Activated T-helper 1 cell treated with anti-CD3 and anti-CD28 coated beads, Interleukin-12 subunit alpha, Interleukin-12 subunit beta, Interleukin-2, Interleukin-4 antibody, amounts not matched to agents 30 ng/mL and 10 ng/mL and 1 ng/mL, durations not matched to agents 14 hours and 24 hours and 36 hours (primary cell): ENCODE measurements at places on chromosomes 1 and 21.

GRCh38 chr1:243930822-243931671 is 81.0 kb upstream of the AKT3 start:
- no peak for DNase-seq

GRCh38 chr1:184811439-184812111 is 56.9 kb upstream of the EDEM3 start:
- DNase-seq = no peak

DNA sequence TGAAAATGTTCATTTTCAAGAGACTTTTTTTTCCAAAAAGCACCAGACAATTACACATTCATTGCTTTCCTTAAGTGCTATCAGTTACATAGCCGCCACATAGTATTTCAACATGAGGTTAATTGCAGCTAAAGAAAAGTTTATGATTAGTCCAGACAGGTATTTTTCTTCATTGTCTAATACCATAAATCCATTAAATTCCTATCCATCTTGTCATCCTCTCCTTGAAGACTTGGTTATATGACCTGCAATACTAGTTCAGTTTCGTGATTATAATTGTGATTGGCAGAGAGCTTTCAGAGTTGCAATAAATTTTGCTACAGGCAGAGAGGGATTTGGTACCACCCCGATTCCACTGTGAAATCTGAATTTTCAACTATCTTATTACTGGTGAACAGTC is 437.7 kb downstream of the GPATCH2 start:
- DNase-seq = no peak

- no peak for DNase-seq
Measured at GRCh38 chr1:202283379-202283844, 58.3 kb downstream of the UBE2T start.

- no peak for DNase-seq
Measured at GRCh38 chr1:151197863-151198253, 494 bp upstream of the PIP5K1A start.

GRCh38 chr1:2966449-2967328 is 54.6 kb upstream of the ACTRT2 start:
- DNase-seq = no peak

GRCh38 chr1:121443001-121443540 is 258.3 kb downstream of the SRGAP2C start:
- DNase-seq = no peak

DNA sequence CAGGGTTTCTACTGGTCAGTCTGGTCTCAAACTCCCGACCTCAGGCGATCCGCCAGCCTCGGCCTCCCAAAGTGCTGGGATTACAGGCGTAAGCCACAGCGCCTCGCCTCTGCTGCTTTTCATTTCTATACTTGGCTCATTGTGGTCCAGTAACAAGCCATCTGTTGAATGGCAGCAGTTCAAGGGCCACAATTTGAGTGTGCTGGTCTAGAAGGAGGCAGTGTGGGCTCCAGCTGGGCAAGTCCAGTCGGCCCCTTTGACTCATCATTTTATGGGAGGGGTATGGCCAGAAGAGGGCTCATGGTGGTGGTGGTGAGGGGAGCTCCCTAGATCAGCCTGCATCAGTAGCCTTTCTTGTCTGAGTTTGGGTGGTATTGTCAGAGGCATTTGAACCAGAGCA is 33.2 kb downstream of the ATP8B2 start:
- no peak for DNase-seq

DNA sequence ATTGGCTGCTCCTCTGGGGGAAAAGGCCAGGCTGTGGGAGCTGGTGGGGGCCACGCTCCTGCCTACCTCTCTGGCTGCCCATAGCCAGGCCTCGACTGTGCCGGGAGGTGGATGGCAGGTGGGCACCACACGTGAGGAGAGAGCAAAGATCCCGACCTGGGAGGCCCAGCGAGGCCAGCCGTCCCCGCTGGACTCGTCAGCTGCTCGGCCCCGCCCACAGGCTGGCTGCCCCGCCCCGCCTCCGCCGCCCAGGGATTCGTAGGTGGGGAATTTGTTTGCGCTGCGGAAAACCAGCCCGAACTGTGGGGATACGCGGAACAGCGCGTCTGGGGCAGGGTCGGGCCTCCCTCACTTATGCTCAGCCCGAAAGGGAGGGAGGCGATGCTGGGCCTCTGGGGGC is 31.7 kb downstream of the TP73 start:
- DNase-seq = no peak

GRCh38 chr1:222702210-222702609 is 10.1 kb downstream of the AIDA start:
- DNase-seq = no peak

GRCh38 chr1:208129060-208129459 is 115.1 kb downstream of the PLXNA2 start:
- no peak for DNase-seq

DNA sequence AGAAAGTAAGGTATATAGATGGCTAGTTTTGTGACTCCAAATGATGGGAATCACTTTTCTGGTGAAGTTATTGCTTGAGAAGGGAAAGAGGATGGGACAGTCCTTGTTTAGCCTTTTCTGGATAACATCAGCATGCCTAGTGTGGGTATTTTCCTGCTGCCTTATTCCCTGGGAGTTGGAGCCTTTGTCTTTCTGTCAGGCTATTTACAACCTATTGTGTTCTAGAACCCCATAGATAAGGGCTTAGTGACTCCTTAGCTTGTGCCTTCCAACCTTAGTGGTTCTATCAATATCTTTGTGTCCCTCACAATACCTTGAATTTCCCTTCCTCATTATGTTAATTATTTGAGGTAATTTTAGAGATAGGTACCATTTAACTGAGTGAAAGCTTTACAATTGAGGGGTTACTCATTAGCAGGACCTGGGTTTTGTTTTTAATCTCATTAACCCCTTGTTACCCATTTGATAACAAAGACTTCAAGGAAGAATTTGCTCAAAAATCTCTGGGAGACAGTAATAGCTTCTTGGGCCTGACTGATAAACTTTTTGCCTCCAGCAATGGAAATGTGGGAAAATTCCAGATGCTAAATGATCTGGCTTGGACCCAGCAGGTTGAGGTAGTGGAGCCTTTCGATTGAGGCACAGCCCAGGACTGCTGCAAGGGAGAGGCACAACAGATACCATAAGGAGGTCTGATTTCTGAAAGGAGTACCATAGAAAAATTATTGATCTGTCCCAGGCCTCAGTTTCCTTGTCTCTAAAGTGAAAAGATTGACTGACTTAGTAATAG is 49.0 kb downstream of the CACHD1 start:
- DNase-seq = no peak

- no peak for DNase-seq
Measured at GRCh38 chr1:186183970-186184628, 191.0 kb downstream of the TPR start.

DNA sequence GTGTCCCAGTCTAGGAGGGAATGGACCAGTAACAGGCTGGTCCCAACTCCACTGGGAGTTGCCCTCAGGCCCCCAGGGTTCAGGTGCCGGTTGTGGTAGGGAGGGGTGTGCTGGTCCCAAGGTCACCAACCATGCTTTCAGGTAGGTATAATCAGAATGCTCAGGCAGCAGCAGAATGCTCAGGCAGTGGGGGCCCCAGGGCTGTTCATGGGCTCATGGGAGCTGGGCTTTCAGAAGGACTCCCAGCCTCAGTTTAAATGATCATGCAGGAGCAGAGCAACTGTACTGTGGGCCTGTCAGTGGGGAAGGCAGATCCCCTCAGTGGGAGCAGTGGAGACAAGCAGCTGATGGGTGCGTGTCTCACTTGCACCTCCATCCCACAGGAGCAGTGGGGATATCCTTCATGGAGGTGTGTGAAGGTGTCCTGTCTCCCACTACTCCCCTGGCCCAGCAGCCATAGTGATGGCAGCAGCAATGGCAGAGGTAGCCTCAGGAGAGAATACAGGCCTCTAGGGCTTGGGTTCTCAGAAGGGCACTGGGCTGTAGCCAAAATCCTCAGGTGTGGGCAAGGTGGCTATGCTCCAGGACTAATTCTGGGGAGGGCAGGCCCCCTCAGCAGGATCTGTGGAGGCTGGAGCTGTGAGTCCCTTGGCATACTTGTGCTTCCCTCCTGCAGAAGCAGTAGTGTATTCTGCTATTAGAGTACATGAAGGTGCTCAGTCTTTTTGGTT is 917.3 kb upstream of the B3GALT2 start:
- DNase-seq = no peak

DNA sequence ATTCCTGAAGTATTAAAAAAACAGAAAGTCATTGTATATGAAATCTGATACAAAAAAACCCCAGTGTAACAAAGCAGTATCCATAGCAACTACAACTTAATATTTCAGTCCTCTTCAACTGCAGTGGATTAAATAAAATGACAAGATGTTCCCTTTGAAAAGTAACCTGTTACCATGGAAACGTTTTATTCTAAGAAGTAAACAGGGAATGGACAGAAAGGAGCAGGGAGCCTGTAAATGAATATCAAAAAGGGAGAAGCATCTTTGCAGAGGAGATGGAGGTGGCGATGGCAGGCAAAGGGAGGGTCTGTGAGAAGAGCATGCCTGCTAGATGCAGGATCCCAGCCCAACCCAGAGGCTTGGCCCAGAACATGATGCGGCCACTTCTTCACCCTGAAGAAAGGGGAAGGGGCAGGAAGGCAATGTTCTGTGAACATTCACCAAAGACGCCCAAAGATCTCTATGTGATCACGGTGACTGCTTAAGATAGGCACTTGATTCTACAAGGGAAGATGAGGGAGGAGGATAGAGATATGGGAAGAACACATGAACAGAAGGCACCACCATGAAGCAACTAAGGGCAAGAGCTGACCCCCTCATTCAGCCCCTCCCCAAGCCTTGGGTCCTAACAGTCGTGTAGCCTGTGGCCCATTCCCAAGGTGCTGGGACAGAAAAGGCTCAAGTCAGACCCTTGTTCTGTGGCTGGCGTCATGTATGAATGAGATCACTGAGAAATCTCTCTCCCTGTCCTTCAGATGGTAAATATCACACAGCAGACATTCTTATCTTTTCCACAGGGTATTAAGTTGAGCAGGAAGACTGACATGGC is 200.0 kb downstream of the SLC45A1 start:
- DNase-seq = no peak

DNA sequence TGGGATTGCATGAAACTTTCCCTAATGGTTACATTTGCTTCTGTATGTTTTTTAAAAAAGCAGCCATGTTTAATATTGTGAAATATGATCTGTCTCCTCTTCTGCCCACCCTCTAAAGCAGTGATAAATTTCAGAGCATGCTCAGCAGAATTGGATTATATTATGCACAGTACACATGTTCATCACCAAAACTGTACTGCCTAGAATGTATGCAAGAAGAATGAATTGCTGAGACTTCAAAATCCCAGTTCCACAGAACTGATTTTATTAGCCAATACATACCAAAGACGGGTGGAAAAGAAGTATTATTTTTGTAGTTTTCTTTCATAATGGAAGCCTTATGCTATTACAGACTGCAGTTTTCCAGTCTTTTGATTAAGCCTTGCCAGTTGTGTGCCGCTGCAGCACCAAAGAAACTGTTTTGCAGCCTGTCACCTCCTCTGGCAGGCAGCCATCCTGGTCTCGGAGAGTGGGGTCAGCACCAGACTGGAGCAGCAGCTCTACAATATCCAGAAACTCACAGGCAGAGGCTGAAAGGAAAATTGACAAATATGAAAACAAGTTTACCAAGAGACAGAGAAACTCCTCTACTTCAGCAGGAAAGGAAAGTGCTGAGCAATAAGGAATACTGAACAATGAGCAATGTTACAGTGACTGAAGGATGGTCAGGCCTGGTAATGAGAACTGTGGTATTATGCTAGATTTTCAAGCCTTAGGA is 58.1 kb downstream of the LHX4 start:
- DNase-seq = no peak

- DNase-seq = no peak
Measured at GRCh38 chr1:9200441-9200840, 34.1 kb upstream of the H6PD start.

DNA sequence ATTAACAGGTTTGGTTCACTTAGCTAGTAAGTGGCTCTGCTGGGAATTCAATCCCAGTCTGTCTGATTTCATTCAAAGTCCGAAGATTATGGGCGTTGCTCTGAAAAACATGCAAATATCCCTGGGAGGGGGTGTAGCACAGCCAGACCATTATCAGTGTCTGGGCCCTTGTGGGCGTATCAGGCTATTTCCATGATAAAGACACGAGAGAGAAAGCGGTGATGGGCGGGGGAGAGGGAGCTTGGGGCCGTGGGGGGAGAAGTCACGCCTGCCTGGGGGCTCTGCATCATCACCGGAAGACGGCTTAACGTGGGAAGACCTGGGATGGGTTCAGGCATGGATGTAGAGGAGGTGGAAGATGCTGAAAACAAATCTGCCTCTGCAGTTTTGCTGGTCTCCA is 25.8 kb downstream of the IL6R start:
- no peak for DNase-seq

DNA sequence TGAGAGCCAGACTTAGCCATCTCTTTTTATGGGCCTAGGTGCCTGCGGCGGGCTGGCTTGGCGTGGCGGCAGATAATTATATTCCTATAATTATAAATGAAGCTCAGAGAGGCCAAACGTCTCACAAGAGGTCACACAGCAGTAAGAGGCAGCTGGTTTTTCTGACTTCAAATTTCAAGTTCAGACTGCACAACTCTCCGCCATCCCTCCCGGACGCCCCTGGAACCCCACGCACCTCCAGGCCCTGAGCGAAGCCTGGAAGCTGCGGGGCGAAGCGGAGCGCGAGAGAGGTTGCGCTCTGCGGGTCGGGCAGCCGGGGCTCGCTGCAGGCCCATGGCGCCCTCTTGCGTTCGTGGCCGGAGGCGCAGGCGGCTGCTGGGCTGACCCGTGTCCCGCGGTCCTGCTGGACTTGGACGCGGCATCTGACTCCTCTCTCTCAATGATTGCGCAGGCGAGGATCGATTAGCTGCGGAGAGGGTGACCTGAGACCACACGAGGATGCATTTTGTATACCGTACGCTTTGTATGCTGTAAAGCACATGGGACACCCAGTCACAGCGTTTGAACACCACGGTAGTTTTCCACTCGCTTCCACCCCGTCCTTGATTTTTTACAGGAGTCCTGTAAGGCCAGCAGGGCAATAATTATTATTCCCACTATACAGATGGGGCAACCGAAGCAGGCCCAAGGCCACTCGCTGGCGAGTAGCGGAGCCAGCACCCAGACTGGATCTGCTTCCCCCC is 272.7 kb downstream of the FOXD2 start:
- DNase-seq = peak; percentile 56

DNA sequence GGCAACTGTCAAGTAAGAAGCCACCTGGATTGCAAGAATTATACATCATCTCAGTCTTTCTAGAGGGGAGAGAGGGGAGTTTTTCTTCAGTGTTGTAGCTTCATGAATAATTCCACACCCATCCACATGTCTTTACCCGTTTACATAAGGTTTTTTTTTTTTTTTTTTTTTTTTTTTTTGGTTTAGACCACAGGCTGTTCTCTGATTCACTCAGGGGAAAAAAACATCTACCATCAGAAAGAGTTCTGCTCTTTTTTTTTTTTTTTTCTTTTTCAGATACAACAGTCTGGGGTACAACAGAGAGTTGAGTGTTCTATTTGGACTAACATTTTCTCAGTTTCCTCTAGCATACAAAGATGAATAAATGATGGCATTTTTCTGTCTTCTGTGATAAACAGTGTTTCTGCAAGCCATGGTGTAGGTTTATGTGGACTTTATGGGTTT is 4.9 kb upstream of the KIF14 start:
- DNase-seq = no peak
